Activated CD8-positive, alpha-beta memory T cell treated with anti-CD3 and anti-CD28 coated beads, Interleukin-2, amount 10 ng/mL, durations not matched to agents 7 days and 5 days (primary cell): ENCODE measurements at places on chromosomes 7 and 10. TPM values are rescaled to one million over a fixed set of nuclear protein-coding genes. Genes with fewer than 3 reads are reported as not detected.

GRCh38 chr10:24694086-24694485 lies 29.6 kb downstream of the ARHGAP21 start:
- H3K27me3 ChIP-seq: no peaks in the 10 kb centered on the region
- no peak overlapping the region for H3K27ac ChIP-seq
- DNase-seq: no peak

DNA sequence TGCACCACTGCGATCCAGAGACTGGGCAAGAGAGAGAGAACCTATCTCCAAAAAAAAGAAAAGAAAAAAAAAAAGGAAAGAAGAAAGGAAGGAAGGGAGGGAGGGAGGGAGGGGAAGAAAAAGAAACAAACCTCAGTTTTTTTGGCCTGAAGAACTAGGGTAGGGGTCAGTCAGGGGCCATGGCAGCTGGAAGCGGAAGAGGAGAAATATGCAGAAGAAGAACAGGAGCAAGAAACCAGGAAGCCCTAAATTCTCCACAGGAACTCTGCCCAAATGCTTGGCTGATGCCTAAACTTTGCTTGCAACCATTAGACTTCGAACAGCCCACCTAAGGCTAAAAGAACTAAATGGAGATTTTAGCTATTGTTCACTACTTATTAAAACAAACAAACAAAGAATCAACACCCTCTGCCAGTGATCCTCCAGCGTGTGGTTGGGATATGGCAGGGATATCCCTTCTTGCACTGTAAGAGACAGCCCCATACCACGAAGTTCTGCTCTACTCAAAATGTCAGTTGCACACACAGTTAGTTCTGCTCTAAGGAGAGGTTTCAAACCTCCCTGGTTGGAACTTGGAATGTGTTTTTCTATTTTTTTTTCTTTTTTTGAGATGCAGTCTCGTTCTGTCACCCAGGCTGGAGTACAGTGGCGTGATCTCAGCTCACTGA lies 139.5 kb downstream of the FAM107B start:
- no peak overlapping the region for H3K27ac ChIP-seq
- H3K27me3 ChIP-seq: peaks cover 10% of the 10 kb centered on the region
- no peaks in the 10 kb centered on the region for H3K4me1 ChIP-seq
- no peak for DNase-seq
- no peak overlapping the region for H3K4me3 ChIP-seq
- peaks cover 5% of the 10 kb centered on the region for H3K36me3 ChIP-seq

DNA sequence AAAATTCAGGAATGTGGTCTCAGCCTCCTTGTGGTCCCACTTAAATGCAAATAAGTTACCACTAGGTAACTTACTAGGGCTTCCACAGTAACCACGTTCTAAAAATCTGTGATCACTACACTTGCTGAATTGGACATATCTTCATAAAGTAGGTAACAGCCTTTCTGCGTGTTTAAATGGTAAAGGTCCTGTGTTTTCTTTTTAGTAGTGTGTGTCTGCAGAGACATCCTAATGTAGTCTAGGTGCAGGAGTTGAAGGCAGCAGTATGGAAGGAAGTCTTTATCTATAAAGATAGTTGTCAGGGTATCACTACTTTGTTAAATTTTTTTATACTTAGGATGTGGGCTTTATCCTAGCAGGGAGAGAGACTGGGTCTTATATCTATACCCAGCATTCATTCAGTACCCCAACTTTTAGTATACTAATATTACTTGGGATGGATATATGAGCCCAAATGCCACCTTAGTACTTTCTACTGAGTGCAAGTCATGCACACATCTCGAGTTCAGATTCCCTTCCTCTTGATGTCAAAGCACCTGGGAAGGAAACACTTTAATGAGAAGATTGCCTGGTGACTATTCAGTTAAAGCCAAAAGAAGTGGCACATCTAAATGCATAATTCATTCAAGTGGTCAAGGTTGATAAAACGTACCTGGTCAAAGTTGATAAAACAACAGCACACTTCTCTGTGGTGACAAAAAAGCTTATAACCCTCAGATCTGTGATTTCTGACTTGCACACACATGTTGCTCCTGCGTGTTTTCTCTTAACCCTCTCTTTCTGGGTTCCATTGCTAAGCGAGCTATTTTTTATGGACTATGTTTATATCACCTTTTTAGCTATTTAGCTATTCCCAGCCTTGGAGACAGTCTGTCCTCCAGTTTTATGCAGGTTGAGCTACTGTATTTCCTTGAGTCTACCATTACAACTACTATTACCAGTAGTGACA lies 281.1 kb upstream of the DKK1 start:
- no peak overlapping the region for H3K27ac ChIP-seq
- no peak overlapping the region for H3K4me3 ChIP-seq
- no peaks in the 10 kb centered on the region for H3K27me3 ChIP-seq
- no peaks in the 10 kb centered on the region for H3K36me3 ChIP-seq
- DNase-seq: no peak

Gene GNB2
- 271 TPM for total RNA-seq

Gene TMEM270
- not detected for total RNA-seq

Gene PRR15
- not detected for total RNA-seq
